GM18507 (cell line): ENCODE measurements at places on chromosomes 11 and 22.

DNA sequence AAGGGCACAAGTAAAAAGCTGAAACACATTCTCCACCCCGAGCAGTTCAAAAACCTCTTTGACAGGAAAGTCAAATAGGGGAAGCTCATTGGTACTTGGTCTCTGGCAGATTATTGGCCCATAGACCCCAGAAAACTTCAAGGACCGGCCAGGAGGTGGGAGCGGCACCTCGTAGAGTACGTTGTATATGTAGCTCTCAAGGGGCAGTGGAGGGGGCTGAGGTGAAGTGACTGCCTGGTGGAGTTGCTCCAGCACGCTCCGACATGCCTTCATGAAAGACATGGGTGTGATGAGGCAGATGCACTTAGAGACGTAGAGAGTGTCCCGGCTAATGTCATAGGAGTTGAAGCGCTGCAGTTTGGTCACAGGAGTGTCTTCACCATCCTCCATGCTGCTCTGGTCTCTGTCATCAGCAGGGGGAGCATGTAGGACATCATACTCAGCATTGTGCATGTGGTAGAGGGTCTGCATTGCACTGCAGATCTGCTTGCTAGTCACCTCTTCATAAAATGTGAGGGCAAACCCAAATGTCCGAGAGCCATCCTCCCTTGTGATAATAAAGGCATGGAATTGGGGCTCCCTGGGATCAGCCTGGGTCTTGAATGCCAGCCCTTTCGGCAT is 61.3 kb downstream of the DENND5A start:
- DNase-seq, result no peak

- no peak for DNase-seq
Observed at GRCh38 chr11:2287091-2287490, 14.6 kb downstream of the C11orf21 start.

- DNase-seq, result no peak
Observed at GRCh38 chr11:3865388-3866193, 10.1 kb downstream of the STIM1 start.

DNA sequence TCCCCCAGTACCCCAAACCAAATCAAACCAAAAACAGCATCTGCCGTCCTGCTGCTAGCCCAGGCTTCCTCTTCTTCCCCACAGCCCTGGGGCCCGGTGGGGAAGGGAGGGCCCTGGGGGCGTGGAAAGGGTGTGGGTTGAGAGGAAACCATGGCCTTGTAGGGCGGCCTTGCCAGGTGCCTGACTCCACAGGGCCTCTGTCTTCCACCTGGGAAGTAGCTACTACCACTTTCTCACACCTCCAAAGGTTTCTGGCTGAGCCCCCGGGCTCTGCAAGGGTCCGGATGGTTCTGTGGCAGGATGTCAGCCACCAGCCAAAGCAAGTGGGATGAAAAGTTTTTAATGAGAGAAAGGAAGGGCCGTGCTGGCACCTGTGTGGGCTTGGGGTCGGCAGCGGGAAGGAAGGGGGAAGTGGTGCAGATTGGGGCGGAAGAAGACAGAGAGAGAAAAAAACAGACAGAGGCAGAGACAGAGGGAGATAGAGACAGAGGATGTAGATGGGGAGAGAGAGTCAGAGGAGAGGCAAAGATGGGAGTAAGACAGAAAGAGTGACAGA is 10.5 kb downstream of the TPST2 start:
- DNase-seq, result peak; percentile 54

DNA sequence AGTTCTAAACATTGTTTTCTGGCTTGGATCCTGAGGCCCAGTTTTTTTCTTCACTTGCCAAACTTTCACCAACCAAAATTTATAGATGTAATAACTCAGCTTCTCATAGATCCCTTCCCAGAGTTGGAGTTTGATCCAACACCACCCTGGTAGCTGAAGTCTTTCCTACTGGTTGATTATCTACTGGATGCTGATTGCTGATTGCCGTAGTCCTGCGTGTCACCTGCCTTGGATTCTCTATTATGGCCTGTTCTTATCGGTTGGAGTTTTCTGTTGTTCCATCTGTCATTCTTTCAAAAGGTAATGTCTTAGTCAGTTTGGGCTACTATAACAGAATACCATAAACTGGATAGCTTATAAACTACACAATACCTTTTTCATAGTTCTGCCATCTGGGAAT is 17.3 kb upstream of the OR6X1 start:
- no peak for DNase-seq

GRCh38 chr11:115453693-115454490 is 50.3 kb downstream of the CADM1 start:
- no peak for DNase-seq

DNA sequence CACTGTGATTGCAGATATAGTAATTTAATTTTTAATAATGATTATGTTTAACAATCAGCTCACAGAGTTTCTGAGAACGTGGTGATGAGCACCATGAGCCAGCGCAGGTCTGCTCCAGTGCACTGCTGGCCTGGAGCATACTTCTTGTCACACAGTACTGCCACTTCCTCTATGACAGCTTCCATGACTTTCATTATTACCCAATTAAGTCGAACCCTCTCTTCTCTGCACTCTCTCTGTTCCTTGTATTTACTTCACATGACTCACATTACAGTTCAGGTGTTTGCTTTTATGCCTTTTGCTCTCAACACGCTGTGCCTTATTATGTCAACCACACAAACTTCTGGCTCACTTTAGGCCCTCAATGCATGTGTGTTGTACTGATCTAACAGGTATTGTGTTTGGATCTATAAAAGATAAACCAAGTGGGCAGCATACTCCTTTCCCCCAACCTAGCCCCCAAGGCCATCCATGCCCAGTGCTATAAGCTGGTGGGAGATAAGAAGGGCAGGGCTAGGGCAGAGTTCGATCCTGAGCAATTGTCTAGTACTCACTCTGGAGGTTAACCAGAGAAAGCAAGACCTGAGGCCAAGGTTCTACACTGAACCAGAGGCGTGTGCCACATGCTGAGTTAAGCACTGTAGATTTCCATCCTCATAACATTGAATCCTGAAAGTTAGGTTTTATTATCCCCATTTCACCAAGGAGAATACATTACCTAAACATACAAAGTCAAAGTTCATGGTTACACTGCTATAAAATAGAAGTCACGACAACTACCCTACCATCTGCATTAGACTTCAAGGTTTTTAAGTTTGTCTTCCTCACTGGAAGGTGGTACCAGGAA is 356.5 kb downstream of the INSC start:
- DNase-seq, result no peak

DNA sequence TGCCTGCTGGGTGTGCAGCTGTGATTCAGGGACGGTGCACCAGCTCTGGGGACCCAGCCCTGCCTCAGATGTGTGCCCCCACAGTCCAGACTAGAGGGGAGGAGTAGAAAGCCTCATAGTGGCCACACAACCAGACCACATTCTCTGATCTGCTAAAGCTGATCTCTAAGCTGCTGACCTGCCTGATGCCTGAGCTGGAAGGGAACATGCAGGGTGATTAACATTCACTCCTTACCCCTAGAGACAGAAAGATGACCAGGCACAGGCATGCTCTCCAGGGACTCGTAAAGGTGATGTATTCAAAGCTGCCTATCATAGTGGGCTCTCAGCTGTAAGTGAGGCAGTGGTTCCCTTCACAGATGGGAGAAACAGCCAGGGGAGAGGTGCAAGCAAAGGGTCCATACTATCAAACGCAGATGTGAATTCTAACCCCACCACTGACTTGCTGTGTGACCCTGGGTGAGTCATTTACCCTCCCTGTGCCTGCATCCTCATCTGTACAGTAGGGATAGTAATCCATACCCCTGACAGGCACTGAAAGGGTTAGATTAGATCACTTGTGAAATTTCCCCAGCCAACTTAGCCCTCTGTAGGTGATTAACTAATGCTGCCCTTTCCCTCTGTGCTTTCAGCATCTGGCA is 29.0 kb upstream of the LRRC32 start:
- DNase-seq, result no peak

- no peak for DNase-seq
Observed at GRCh38 chr11:61092908-61093763, 9.2 kb upstream of the CD5 start.

DNA sequence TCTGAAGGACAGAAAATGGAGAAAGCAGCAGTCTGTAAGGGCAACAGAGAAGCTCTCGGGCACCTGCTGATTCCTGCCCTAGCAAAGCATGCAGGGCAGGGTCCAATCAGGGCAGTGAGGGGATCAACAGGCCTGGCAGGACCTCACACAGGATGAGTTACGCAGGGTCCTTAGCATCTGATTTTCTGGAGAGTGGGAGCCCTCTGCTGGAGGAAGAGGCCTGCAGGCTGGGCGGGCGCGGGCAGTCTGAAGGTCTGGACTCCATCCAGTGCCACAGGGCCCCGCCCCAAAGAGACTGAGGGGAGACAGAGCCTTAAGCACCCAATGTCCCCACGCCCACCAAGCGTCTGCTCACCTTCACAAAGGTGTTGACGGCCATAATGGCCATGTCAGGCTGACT is 28.9 kb downstream of the AP1B1 start:
- DNase-seq, result no peak

GRCh38 chr11:21814169-21814568 is 378.7 kb upstream of the ANO5 start:
- DNase-seq, result no peak

GRCh38 chr11:47010179-47010578 is 73.6 kb downstream of the CSTPP1 start:
- no peak for DNase-seq

DNA sequence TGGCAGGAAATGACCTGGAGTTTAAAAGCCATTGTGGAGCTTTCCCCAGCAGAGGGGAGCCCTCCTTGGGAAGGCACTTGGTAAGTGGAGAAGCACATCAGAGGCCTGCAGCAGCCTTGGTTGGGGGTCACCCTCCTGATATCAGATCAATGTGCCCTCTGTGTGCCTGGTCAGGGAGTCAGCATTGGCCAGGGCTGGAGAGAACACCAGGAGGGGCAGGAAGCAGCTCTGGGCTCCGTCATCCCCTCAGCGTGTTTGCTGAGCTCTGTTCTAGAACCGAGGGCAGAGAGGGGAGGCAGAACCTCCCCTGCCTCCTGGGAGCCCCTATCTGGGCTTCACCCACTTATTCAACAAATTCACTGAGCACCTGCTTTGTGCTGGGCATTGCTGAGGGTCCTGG is 846.0 kb downstream of the TBC1D22A start:
- DNase-seq, result no peak

DNA sequence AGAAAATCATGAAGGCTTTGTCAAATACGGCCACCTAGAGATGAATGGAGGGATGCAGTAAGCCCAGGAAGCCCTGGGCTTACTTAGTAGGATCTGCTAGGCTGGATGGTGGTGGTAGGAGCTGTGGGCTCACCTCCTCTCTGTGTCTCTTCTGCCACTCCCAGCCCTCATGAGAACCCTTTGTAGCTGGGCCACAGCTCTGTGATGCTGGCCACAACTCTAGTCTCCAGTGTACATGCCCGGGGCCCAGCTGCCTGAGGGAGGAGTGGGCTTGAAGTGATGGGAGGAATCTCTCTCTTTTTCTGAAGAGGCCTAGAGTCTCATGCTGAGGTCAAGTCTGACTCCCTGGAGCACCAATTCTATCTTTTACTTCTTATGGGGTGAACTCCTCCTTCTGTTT is 32.4 kb upstream of the SYT13 start:
- DNase-seq, result no peak

DNA sequence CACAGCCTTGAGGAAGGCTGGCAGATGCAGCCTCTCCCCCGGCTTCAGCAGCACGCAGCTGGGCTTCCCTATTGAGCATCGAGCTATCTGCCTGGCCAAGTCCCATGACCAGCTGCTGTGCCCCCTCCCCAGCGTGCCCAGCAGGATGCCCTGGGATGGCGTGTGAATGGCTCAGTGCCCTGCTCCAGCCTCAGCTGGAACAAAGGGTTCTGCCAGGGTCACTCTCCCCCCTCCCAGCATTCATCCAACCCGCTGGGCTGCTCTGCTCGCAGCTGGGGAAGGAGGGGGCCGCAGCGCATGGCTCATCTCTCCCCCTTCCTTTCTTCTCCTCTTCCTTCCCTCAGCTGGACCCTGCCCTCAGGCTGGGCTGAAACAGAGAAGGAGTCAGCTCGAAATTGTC is 14.5 kb downstream of the LRP4 start:
- no peak for DNase-seq

DNA sequence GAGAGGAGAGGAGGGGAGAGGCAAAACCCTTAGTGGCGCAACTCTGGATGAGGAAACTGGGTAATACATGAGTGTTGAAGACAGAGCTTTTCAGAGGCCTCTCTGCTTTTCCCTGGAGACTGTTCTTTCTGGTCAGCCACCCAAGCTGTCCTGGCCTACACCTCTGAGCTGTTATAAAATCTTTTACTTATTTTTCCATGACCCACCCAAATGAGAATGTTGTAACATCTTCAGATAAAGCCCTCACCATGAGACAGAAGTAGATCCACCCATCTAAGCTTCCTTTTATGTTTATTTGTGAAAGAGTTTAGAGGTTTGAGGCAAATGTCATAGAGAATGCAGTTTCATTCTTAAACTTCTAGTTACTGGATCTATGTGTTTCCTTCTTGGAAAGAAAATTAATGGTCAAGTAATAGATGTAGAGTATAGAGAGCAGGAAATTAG is 20.3 kb upstream of the APLP2 start:
- DNase-seq, result no peak

GRCh38 chr11:102345904-102346303 is 1.1 kb upstream of the BIRC2 start:
- DNase-seq, result no peak

GRCh38 chr22:32680277-32680676 is 121.2 kb upstream of the TIMP3 start:
- DNase-seq, result no peak

DNA sequence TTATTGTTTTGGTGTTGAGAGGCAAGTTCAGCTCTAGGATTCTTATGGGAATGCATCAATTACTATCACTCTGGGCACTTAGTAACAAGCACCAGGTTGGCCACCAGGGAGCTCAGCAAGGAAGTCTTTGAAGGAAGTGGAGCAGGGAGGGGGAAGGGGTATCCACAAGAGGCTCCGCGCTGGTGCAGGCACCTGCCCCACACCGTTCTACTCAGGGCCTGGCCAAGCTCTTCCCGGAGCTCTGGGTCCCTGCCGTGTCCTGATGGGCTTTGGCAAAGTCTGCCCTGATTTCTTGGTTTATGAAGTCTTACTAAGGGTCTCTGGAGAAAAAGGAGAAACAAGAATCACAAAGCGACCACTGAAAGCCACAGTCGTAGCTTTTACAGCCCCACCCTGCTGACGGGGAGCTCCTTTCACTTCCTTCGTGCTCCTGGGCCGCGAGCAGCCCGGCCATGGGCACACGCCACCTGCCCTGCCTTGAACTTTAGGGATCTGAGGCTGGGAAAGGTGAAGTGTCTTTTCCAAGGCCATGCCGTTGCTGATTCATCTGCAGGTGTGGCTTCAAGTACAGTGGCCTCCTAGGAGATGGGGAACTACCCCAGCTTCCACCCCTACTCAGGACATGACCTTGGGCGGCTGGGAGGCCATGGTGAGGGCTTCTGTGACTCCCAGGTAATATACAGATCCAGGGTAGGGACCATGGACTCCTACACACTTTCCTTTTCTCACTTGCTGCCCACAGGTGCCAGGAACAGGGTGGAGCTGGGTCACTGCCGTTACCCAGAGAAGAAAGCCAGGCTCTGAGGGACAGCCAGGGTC is 15.9 kb upstream of the LRRC32 start:
- no peak for DNase-seq

DNA sequence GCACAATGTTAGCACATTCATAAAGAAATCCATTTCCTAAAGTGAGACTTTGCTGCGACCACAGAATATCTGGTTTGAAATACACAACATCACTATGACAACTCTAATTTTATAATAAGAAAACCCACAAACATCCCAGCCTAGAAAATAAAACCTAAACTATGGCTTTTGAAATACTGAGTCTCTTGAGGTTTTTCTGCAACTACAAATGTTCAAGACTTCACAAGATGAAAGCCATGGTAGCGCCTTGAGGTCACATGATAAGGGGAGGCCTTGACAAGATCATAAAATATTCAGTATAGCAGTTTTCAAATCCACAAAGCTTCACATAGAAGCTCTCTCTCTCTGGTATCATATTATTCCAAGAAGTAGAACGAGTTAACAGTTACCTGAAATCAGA is 126.8 kb downstream of the MPPED2 start:
- no peak for DNase-seq
